ENCODE measurements at places on chromosomes 4 and X. TPM values are rescaled to one million over a fixed set of nuclear protein-coding genes. Genes with fewer than 3 reads are reported as not detected.

- DNase-seq = no peak
- no peak overlapping the region for H3K4me3 ChIP-seq
- no peaks in the 10 kb centered on the region for H3K27me3 ChIP-seq
These were observed 63.2 kb downstream of the VEGFC start for GRCh38 chr4:176729489-176729888.

Gene TCEANC
- 6.4 TPM for total RNA-seq

- no peaks in the 10 kb centered on the region for H3K36me3 ChIP-seq
- no peak for DNase-seq
- no peaks in the 10 kb centered on the region for H3K4me1 ChIP-seq
- H3K27me3 ChIP-seq = no peaks in the 10 kb centered on the region
- H3K27ac ChIP-seq = no peak overlapping the region
These were observed 131.4 kb downstream of the ENOX2 start for GRCh38 chrX:130771648-130772047.

DNA sequence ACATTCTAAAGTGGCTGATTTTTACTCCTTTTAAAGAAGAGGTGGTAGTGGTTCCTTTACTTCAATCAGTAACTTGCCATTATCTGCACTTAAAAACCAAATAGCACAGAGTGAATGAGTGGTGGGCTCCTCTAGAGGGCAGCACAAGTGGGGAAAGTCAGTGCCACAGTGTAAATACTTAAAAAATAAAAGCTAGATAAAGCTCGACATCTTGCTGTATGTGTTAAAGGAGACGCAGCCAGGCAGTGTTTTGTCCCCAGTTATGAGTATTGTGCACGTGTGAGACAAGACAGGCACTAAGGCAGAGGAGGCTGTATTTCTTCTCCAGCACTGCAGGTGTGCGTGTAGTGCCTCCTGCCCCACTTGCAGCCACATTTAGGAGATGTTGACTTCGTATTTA lies 24.6 kb downstream of the NAP1L5 start:
- no peak for DNase-seq
- no peaks in the 10 kb centered on the region for H3K27me3 ChIP-seq
- no peak overlapping the region for H3K27ac ChIP-seq
- peaks cover 48% of the 10 kb centered on the region for H3K36me3 ChIP-seq

Gene GAGE12E
- total RNA-seq = not detected

Gene RXFP1
- total RNA-seq = 7.9 TPM

DNA sequence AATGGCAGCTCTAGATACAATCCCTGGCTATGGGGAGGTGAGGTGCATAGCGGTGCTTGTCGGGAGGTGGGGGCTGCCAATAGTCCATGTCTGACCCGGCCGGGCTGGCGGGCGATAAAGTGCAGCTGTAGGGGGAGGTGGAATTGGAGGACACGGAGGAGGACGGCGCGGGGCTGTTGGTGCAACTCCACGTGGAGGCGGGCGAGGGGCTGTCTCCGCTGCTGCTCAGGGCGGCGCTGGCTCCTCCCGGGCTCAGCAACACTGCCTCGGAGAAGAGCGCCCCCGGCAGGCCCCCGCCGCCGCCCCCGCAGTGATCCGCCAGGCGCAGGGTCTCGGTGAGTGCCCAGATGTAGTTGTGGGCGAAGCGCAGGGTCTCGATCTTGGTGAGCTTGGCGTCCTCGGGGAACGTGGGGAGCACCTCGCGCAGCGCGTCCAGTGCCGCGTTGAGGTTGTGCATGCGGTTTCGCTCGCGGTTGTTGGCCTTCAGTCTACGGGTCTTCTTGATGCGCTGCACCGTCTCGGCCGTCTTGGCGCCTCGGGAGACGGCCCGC lies 1.3 kb downstream of the NEUROG2 start:
- DNase-seq = no peak
- no peaks in the 10 kb centered on the region for H3K36me3 ChIP-seq
- peaks cover 98% of the 10 kb centered on the region for H3K27me3 ChIP-seq
- H3K4me3 ChIP-seq = peak overlapping the region; percentile 53
- peaks cover 42% of the 10 kb centered on the region for H3K4me1 ChIP-seq

Gene WAS
- 25.3 TPM for total RNA-seq

- no peak overlapping the region for H3K27ac ChIP-seq
- DNase-seq = no peak
- H3K4me3 ChIP-seq = no peak overlapping the region
- H3K27me3 ChIP-seq = no peaks in the 10 kb centered on the region
These were observed 32.1 kb downstream of the SLC34A2 start for GRCh38 chr4:25687773-25688172.

All from upper lobe of right lung (tissue), 1 donor.